Tibial nerve (tissue), 4 donors: ENCODE measurements at places on chromosomes 6 and 20.

GRCh38 chr6:19327661-19328060 lies 509.5 kb upstream of the ID4 start:
- DNase-seq, result no peak

GRCh38 chr6:90065173-90065572 lies 170.9 kb downstream of the GJA10 start:
- DNase-seq, result no peak

DNA sequence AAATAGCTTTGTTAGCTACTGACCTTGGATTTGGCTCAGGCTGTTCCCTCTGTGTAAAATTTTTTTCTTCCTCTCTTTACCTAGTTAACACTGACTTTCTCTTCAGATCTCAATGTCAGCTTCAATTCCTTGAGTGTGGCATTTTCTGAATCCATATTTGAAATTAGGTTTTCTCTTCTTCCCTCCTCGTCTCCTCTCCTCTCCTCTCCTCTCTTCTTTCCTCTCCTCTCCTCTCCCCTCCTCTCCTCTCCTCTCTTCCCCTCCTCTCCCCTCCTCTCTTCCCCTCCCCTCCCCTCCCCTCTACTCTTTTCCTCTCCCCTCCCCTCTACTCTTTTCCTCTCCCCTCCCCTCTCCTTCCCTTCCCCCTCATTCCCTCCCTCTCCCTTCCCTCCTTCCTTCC lies 453.3 kb downstream of the BMP2 start:
- no peak for DNase-seq

DNA sequence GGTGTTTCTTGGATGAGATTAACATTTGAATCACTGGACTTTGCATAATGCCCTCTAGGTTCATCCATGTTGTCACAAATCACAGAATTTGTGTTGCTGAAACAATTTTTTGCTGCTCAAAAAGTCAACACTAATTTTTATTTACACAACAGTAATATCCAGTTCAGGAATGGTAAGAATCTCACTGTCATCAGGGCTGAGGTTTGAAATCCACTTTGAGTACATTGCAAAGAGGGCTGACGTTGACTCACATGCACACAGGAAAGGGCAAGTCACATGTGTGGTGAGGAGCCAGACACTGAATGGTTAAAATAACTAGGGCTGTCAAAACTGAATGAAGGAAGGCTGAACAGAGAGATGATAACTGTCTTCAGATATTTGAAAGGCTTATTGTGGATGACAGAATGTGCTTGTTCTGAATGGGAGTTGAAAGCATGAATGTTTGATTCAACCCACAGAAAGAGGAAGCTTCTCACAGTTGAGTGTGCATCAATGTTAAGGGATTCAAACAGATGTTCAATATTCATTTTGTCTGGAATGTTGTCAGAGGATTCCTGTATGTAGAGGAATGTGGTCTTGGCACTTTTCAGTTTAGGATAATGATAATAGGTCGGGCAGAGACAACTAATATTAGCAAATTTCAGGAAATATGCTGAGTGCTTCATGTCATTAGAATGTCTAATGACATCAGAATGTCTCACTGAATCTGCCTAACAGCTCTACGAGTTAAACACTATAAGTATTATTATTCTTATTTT lies 3.6 kb upstream of the ADGRG6 start:
- no peak for DNase-seq

GRCh38 chr6:80579391-80580023 lies 473.0 kb downstream of the BCKDHB start:
- no peak for DNase-seq

- no peak for DNase-seq
These were observed 59.5 kb downstream of the BMP6 start for GRCh38 chr6:7785243-7786035.

- no peak for DNase-seq
These were observed 12.1 kb downstream of the MICB start for GRCh38 chr6:31510007-31510406.

DNA sequence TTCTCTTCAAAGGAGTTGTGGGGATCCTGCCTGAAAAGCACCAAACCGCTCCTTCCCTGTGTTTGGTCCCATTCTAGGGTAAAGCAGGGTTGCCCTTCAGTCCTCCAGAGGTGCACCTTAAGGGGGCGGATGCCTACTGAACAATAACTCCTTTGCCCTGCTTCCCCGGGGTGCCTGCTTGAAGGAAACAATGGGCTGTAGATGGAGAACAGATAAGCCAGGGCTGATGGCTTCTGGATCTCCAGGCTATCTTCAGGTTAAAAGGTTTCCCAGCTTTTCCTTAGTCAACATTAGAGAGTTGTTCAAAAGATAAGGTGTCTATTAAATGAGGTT lies 5.4 kb upstream of the PRDM1 start:
- DNase-seq, result no peak

DNA sequence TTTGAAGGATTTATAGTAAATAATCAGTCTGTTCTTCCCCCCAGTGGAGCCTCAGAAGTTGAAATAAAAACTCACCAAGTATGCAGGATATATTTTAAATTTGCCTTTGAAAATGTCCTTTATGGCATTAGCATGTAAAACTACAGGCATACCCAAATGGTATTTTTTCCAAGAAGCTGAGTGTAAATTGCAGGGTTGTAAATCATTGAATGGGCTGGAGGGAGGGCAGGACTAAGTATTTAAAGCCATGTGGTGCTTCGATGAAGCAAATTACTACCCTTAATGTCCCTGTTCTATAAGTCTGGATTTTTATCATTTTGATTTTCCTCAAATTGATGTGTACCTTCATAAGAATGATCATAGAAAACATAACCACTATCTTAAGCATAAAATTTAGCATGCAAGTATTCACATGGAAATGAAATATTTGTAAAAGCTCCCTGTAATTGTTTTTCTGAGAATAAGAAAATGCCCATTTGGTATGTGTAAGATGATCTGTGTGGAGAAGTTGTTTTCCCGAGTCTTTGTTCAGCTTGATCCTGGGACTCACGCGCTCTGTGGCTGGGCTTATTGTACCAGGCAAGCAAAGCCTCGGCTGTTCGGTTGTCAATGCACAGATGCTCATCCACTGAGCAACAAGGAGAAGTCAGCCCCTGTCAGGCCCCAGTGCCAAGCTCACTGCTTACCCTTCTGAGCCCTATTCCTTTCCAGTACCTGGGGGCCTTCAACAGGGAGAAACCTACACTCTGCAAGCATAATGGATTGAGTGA lies 66.7 kb downstream of the CD164 start:
- DNase-seq, result no peak
